Renal cortex interstitium (tissue), 15 donors: ENCODE measurements at places on chromosomes 4 and X. TPM values are rescaled to one million over a fixed set of nuclear protein-coding genes. Genes with fewer than 3 reads are reported as not detected.

Gene CLGN
- polyA plus RNA-seq = 5.4 TPM

Gene TREX2
- polyA plus RNA-seq = 0.64 TPM

Gene KLF8
- 5.0 TPM for polyA plus RNA-seq

Gene ACTRT1
- polyA plus RNA-seq = not detected

Gene AKAP4
- polyA plus RNA-seq = 0.11 TPM

Gene CT47B1
- not detected for polyA plus RNA-seq

Gene CT47A1
- not detected for polyA plus RNA-seq

Gene OTUD6A
- polyA plus RNA-seq = not detected

Gene DKK2
- polyA plus RNA-seq = 1.3 TPM

Gene F8A1
- polyA plus RNA-seq = 8.5 TPM

GRCh38 chr4:5142726-5143125 lies 91.4 kb downstream of the STK32B start:
- peak; percentile 46 for DNase-seq

GRCh38 chr4:54723820-54724219 lies 66.1 kb downstream of the KIT start:
- DNase-seq = no peak

DNA sequence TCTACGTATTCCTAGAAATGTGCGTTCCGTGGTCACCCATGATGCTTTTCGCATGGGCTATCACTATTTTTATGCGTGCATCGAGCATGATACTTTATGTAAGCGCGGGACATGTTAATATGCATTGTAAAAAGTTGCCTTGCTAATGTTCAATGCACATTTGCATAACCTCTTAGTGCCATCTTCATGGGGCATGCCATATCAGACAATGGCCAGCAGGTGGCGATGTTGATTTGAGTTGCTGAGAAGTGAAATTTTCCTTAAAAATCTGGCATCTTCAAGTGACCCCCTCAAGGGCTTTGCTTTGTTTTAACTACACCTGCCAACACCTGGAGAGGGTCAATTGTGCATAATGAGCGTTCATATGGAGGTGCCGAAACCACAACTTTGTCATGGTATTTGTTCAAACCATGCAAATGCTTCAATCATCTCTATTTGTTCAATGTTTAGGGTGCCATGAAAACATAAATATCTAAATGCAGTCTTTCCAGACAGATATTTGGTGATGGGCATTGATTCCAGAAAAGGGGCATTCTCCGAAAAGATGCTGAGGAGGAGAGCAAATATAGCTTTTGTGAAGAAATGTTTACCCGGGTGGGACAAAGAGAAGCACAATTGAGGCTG lies 833.9 kb upstream of the PRKX start:
- peak; percentile 7 for DNase-seq

GRCh38 chr4:56768763-56769162 lies 52.7 kb downstream of the SPINK2 start:
- no peak for DNase-seq

GRCh38 chr4:55218041-55218440 lies 92.6 kb upstream of the KDR start:
- no peak for DNase-seq

- no peak for DNase-seq
Observed at GRCh38 chr4:143575331-143575730, 61.8 kb downstream of the SMARCA5 start.

GRCh38 chr4:11817088-11817487 lies 388.4 kb upstream of the HS3ST1 start:
- DNase-seq = no peak

DNA sequence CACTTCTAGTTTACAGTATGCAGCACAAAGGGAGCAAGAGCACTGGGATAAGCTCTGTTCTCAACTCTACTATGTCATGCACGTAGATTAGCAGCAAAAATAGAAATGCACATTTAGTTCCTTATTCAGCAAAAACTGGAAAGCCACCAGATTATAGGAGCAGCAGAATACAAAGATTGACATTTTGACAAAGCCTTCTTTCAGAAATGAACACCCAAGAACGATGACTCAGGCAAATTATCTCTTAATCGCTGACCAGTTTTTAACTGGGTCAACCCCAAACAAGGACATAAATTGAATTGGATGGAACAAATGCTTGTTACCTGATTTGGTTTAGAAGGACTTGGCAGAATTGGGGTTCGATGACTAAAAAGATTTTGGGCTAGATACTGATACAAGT lies 775.3 kb upstream of the HS3ST1 start:
- no peak for DNase-seq

- DNase-seq = no peak
Observed at GRCh38 chr4:6258741-6259140, 10.9 kb upstream of the WFS1 start.

- DNase-seq = no peak
Observed at GRCh38 chrX:20515841-20516461, 249.2 kb upstream of the RPS6KA3 start.

GRCh38 chrX:47229427-47229826 lies 3.4 kb upstream of the USP11 start:
- DNase-seq = no peak

GRCh38 chrX:132218100-132218812 lies 991 bp downstream of the RAP2C start:
- DNase-seq = peak; percentile 47

GRCh38 chr4:31390849-31391248 lies 670.7 kb downstream of the PCDH7 start:
- no peak for DNase-seq

GRCh38 chrX:127558811-127559210 lies 493.4 kb downstream of the ACTRT1 start:
- DNase-seq = peak; percentile 1

DNA sequence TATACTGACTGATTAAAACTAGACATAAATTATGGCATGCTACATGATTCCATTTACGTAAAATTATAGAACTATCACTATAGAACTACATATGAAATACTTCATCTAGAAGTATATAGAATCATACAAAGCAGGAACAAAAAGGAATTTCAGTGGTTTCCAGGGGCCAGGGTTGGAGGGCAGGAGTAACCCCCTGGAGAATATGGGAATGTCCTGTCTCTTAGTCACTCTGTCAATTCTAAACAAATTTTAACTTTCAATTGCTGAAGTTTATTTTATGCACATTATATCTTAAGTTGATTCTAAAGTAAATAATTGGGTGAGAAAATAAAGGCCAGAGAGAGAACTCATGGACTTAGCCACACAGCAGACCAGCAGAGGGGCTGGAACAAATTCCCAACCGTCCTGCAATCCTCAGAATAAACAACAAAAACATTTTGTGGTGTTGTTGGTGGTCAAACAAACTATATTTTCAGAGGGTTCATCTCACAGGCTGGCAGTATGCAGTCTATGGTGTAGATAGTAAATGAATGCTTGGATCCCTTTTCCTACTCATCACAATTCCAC lies 476.9 kb upstream of the SLIT2 start:
- no peak for DNase-seq

- DNase-seq = no peak
Observed at GRCh38 chrX:30712214-30712613, 59.0 kb downstream of the GK start.

DNA sequence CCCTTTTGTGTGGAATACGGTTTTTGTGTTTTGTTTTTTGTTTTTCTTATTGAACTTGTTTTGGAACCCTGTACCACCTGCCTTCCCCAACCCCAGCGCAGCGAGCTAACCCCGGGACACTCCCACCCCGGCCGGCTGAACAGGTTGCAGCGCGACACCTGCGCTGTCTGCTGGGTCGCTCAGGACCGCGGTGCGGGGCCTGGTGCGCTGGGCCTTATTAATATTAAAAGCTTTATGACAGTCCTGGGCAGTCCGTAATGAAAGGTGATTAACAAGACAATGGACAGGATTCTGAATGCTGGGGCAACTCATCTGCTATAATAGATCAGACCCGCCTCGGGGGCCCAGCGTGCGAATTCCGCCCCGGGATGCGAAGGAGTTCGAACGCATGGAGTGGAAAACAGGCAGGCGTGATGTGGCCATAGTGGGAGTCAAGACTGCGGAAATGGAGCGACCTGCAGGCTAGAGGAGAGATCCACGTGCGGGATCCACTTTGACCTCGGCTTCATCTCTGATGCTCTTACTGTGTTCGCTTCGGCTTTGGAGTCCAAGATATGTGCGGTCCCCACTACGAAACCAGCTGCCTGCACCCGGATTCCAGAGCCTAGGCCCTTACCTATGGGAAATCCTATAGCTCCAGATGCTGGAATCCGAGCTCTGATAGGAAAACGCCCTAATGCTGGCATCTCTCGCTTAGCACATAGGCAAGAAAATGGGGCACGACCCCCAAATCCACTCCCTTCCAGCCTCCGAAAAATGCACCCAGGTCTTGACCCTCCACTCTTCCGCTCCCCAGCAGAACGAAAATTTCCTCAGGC lies 69.0 kb upstream of the TMEM33 start:
- DNase-seq = no peak

- no peak for DNase-seq
Observed at GRCh38 chr4:21191317-21191716, 491.1 kb downstream of the PACRGL start.

DNA sequence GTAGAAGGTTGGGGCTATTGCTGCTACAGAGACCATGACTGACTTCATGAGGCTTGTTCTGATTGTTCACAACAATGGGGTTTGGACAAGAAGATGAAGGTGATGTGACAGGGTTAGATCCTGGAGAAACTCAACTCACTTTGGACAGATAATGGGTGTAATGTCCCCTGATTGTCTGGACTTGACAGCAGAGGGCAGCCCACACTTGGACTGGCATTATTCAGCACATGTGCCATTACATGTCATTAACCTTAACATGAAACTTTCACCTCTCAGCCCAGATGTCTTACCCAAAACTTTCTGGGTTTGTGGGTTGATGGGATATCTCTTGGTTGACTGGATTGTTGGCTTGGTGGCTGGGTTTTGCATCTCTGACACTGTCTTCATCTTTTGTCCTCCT lies 101.5 kb downstream of the MXRA5 start:
- DNase-seq = no peak

GRCh38 chr4:105946771-105947170 lies 51.5 kb downstream of the NPNT start:
- no peak for DNase-seq

GRCh38 chr4:47837094-47837907 lies 566 bp downstream of the CORIN start:
- peak; percentile 61 for DNase-seq

- no peak for DNase-seq
Observed at GRCh38 chr4:73985528-73985852, 2.5 kb downstream of the PPBP start.
